ENCODE measurements at places on chromosomes 2 and 18. TPM values are rescaled to one million over a fixed set of nuclear protein-coding genes. Genes with fewer than 3 reads are reported as not detected.

Gene DUSP19
- 1.2 TPM for total RNA-seq

Gene KIF5C
- total RNA-seq = 4.6 TPM

Gene CNDP1
- not detected for total RNA-seq

Gene MROH2A
- not detected for total RNA-seq

Gene WIPF1
- total RNA-seq = 81.3 TPM

Gene ACTG2
- 4.4 TPM for total RNA-seq

Gene SEPTIN10
- 124 TPM for total RNA-seq

Gene AQP12A
- total RNA-seq = not detected

Gene IFT172
- total RNA-seq = 21.8 TPM

Gene HOXD13
- total RNA-seq = 1.1 TPM

Gene ECEL1
- total RNA-seq = not detected

Gene AGXT
- not detected for total RNA-seq

Gene TSHZ1
- 18.1 TPM for total RNA-seq

Gene TNFAIP6
- total RNA-seq = 5.9 TPM

Gene ABHD1
- 1.5 TPM for total RNA-seq

Gene RPRD1A
- 76.3 TPM for total RNA-seq

Gene ADI1
- 72.3 TPM for total RNA-seq

Gene TSPYL6
- total RNA-seq = 0.22 TPM

Gene IL37
- not detected for total RNA-seq

Gene ARHGEF4
- 13.2 TPM for total RNA-seq

Gene DPP10
- total RNA-seq = not detected

Gene UPP2
- not detected for total RNA-seq

Gene CD28
- total RNA-seq = 7.3 TPM

Gene REEP1
- total RNA-seq = 0.44 TPM

Gene GNAL
- 14.1 TPM for total RNA-seq

Gene PLGLB1
- 5.8 TPM for total RNA-seq

Gene REG1B
- not detected for total RNA-seq

Gene CPLX4
- not detected for total RNA-seq

Gene SFTPB
- not detected for total RNA-seq

Gene TMEM247
- not detected for total RNA-seq

Gene CYB5A
- 514 TPM for total RNA-seq

Gene COBLL1
- 74.6 TPM for total RNA-seq

Gene NXPH2
- not detected for total RNA-seq

Gene RAB6C
- not detected for total RNA-seq

Gene STEAP3
- 11.0 TPM for total RNA-seq

Gene PAX3
- total RNA-seq = not detected

Gene AQP4
- not detected for total RNA-seq

Gene GNLY
- total RNA-seq = 5.3 TPM

Gene COL4A3
- 7.7 TPM for total RNA-seq
